ENCODE measurements at places on chromosomes 1 and 21.

GRCh38 chr21:41678016-41678923, 88.6 kb downstream of the RIPK4 start:
- DNase-seq = no peak

DNA sequence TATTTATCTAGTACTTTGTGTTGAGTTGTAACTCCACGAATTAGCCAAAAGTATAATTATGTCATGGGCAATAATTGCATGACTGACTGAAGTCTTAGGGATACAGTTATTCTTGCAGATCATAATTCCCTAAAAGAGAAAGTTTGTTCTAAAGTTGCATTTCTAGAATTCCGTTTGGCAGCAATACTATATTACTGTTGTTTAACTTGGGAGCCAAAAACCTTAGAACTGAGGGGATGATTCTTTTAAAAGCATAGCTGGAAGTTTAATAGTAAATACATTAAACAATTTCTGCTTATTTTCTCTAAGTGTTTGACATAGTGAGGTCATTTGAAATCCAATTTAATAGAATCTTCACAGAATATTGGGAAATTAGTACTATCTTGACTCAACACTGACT, 356.4 kb upstream of the ADAMTS5 start:
- DNase-seq = no peak

GRCh38 chr1:162892906-162893611, 32.1 kb upstream of the CCDC190 start:
- DNase-seq = no peak

DNA sequence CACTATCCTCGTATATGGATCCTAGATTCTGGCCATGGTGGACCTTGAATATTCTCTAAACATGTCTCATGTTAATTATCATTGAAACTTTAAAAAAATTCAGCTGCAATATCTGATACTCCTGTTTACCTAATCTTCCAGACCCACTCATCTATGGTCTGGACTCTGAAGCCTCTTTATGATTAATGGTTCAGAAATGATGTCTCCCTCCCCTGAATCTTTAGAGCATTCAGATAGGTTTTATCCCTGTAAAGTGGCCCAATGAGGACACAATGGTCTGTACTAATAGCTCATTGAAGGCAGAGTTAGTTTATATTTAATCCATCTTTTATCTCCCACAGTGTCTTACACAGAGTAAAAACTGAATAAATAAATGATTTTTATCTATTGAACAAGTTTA, 53.0 kb upstream of the DUSP10 start:
- no peak for DNase-seq

DNA sequence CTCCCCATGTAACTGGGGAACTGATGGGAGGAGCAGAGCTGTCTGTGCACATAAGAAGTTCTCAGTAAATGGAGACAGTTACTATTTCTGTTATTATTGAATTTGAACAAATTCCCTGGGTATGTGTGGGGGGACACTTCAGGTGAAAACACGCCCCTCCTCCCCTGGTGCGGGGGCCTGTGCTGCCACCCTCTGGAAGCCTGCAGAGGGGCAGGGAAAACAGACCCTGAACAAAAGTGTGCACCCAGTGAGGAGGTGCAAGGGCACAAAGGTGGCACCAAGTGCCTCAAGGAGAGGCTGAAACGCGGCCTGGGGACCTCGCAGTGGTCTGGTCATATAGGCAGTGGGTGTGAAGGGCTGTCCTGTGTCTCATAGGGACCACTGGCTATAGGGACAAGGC, 18.2 kb upstream of the NADK start:
- DNase-seq = no peak

- no peak for DNase-seq
Observed at GRCh38 chr1:203858055-203858454, 3.3 kb upstream of the SNRPE start.

- no peak for DNase-seq
Observed at GRCh38 chr1:51636764-51637522, 20.1 kb downstream of the OSBPL9 start.

DNA sequence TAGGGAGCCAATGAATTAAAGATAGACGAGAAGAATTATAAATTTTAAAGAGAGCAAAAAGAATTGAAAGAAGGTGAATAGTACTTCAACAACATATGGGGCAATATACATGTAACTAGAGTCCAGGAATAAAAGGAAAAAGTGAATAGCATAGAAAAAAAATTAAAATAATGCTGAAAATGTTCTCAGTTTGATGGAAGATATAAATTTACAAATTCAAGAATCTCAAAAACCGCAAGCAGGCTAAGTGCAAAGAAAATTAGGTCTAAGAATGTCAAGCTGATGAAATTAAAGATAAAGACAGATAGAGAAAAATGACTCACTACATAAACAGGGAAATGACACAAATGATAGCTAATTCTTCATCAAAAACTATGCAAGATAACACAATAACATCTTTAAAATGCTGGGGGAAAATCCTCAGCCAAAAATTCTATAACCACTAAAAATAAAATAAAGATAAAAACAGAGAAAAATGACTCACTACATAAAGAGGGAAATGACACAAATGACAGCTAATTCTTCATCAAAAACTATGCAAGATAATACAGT, 326.3 kb downstream of the TBX15 start:
- no peak for DNase-seq

DNA sequence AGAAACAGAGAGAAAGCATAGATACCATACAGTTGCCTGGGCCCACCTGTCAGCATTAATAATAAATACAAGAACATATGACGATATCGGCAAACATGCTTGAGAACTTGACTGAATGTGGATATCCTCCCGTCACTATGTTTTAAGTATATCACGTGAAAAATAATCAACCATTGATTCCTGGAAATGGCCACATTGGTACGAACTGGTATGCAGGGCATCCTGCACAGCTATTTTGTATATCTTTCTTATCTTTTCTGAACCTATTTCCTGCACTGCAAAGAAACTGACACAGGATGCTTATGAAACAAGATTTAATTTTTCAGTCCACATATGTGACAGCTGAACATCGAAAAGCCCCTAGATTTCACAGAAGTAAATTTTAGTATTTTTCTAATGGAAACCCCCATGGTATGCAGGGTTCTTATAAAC, 22.8 kb upstream of the RGS1 start:
- no peak for DNase-seq

DNA sequence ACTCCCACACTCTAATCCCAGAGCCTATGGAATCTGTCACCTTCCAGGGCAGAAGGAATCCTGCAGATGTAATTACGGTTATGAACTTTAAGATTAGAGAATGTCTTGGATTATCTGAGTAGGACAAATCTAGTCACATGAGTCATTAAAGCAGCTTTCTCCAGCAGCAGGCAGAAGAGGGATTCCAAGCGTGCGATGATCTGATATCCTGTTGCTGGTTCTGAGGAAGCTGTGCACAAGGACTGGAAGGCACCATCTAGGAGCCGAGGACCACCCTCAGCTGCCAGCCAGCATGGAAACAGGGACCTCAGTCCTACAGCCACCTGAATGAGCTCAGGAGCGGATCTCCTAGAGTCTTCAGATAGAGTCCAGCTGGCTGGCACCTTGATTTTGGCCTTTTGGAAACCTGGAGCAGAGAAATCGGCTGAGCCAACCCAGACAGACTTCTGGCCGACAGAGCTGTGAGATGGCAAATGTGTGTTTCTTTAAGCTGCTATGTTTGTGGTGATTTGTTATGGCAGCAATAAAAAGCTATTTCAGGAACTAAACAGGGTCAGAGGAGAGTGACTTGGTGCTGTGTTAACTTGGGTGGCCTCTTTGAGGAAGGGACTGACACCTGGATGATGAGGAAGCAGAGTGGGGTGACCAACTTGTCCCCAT, 34.5 kb downstream of the LRRN2 start:
- no peak for DNase-seq

GRCh38 chr21:32094804-32095203, 184.0 kb downstream of the MIS18A start:
- DNase-seq = no peak

DNA sequence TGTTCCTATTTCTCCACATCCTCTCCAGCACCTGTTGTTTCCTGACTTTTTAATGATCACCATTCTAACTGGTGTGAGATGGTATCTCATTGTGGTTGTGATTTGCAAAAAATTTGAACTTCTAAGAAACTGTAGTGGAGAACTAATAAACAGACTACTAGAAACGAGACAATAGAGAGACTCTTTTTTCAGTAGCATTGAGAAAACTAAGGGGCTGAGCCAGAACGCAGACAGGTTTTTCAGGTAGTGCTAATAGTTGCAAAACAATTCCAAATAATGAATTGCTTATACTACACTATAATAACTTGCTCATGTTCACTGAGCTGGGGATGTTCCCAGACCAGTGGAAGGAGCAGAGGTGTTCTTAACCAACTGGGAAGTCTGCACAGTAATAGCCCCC, 98.8 kb upstream of the DPH5 start:
- DNase-seq = no peak

GRCh38 chr1:37068260-37068659, 33.9 kb upstream of the GRIK3 start:
- DNase-seq = no peak

GRCh38 chr1:99539131-99539530, 106.8 kb upstream of the PALMD start:
- DNase-seq = no peak

- no peak for DNase-seq
Observed at GRCh38 chr1:183783767-183784637, 20.9 kb upstream of the RGL1 start.

DNA sequence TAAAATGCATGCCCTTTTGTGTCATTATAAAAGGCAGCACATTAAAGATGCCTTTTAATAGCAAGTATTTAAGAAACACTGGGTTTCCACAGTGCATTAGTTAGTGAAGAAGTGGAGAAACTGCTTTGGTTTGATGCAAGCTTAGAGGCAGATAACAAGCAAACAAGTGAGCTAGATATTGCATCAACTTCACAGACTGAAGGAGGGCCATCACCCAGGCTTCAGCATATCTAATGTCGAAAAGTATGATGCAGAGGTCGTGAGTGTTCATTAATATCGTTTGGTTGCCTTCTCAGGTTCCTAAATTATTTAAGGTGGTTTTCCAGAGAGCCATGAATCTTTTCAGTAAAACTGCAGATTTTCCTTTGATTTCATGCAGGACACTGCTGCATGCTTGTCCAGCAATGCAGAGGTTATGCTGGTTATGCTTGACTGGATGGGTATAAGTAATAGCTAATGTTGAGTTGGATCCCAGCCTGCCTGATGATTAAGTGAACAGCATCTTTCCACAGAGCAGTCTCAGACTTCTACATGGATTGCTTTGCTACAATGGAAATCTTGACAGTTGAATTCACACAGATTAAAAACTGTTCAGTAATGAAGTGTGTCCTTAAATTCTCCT, 69.7 kb upstream of the IPO9 start:
- no peak for DNase-seq

GRCh38 chr1:87905651-87906050, 577.0 kb downstream of the LMO4 start:
- no peak for DNase-seq

DNA sequence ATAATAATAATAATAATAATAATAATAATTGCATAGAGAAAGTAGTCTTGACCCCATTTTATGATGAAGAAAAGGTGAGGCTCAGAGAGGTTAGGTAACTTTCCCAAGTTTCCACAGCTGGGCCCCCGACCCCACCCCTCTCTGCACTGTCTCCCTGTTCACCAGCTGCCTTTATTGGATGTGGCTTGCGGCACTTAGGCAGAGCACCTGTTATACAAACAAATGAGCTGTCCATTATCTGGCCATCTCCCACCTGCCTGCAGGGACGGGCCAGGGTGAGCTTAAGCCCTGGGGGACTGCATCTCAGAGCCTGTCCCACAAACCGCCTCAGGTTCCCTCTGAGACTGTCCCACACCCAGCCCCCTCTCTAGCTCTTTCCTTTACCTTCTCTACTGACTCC, 10.1 kb upstream of the EFNA1 start:
- no peak for DNase-seq

DNA sequence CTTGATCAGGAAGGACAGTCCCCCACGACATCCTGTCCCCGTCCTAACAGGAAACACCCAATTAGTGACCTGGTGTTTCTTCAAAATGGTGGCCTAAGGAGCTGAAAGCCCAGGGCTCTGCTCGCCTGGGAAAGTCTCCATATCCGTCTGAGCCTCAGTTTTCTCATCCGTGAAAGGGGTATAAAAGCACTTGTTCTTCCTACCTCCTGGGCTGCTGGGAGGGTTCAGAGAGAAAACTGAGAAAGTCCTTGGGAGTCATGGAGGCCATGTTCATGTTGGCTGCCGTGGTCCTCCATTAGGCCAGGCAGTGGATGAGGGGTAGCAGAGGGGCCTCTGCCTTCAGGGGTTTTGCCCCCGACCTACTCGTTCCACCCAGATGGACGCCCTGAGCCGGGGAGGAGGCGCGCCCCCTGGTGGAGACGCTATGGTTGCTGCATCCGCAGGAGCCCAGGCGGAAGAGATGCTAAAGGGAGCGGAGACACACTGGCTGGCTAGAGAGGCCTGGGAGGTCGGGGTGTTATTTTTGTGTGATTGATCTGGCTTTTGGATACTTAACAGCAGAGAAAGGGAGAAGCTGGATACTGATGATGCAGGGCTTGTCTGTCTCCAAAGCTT, 113.5 kb downstream of the PRDM2 start:
- DNase-seq = peak; percentile 8

DNA sequence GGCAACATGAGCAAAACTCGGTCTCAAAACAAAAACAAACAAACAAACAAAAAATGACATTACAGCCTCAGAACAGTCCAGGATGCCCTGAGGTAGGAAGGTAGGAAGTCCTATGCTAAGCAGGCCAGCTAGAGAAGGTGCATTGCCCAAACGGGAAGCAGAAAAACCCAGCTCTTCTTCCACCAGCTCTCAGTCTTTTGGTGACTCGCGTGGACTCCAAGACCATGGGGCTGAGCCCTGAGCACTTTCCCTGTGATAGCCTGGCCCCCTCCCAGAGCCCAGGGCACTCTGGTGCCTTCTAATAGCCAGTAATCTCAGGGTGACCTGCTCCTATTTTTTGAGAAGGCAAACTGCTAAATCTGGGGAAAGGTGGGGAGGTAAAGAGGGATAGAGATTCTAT, 16.1 kb downstream of the PHLDA3 start:
- DNase-seq = no peak

DNA sequence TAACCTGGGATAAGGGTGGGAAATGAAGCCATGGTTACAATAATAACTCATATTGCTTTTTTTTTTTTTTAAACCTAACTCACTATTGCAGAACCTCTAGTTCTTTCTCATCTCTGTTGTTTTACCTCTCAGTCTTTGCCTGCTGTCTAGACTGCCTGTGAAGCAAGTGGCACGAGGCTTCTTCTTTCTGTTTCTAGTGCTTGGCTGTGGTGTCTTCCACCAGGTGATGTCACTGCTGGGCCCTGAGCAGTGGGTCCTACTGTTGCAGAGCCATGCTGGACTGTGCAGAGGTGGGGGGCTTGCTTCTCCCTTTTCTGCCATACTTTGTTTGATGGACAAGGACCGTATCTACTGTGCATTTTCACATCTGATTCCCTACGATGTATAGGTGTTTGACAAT, 51.7 kb downstream of the ZNF326 start:
- no peak for DNase-seq

- no peak for DNase-seq
Observed at GRCh38 chr1:189158155-189158554, 1319.5 kb downstream of the BRINP3 start.

- no peak for DNase-seq
Observed at GRCh38 chr1:197910120-197910991, 6.8 kb upstream of the LHX9 start.

Measured in stimulated activated CD8-positive, alpha-beta memory T cell treated with anti-CD3 and anti-CD28 coated beads, Interleukin-7, amount 100 ng/mL, for 1 hour (primary cell).